Panc1 (cell line): ENCODE measurements at places on chromosomes 2 and 18.
A peak's percentile ranks its signal among the peaks of the same experiment; 100 is the strongest.

- DNase-seq = no peak
- no peaks in the 10 kb centered on the region for H3K27me3 ChIP-seq
- H3K27ac ChIP-seq = no peak overlapping the region
- H3K36me3 ChIP-seq = 0 out of 2 replicates have a peak, but pooled peaks cover under 1% of the 10 kb centered on the region
These were observed 54.3 kb downstream of the MSH2 start for GRCh38 chr2:47457268-47457667.

DNA sequence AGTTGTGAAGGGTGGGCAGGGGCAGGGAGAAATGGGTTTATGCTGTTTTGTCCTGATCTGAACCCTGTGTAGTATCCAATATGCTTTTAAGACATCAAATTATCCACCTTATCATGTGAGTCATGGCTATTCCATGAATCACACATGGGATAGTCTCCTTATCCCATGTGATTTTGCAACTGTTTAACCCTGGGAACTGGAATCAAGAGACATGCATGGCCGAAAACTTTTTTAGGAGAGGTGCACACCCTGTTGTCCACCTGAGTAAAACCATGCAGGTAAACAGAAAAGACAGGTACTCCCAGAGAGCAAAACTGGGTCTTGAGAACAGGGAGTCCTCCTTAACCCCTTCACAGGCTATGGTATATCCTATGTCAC, 490.6 kb upstream of the HS6ST1 start:
- peaks cover 4% of the 10 kb centered on the region for H3K27me3 ChIP-seq
- no peaks in the 10 kb centered on the region for H3K36me3 ChIP-seq
- no peak for DNase-seq

DNA sequence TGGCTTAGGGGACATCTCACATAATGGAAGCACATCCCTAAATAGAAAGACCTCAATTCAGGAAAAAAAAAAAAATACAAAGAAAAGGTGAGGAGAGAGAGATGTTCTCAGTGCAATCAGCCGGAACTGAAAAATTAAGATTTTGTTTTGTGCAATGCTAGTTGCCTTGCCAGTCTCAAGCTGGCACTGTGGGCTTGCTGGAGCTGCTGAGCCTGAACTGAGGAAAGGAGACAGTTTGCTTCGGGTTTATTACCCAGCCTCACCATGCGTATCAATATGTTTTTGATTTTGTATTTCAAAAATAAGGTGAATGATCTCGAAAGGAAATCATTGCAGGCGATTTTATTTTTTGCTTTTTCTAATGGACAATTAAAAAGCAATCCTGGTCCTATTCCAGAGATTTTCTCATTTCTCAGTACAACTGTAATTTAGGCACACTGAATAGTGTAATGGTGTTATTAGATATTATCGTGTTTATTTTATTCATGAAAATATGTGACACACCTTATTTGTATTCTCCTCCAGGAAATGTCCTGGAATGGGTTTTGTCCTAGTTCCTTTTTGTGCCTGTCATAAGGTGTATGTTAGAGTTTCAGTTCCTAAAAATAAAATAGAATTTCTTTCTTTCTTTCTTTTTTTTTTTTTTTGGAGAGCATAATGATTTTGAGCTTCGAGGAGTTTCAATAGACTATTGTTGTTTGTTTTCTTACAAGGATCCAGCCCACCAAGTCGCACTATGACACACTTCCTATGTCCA, 72.8 kb upstream of the ZEB2 start:
- H3K36me3 ChIP-seq = no peaks in the 10 kb centered on the region
- no peak overlapping the region for H3K27ac ChIP-seq
- H3K27me3 ChIP-seq = no peaks in the 10 kb centered on the region
- no peak for DNase-seq

- H3K27ac ChIP-seq = no peak overlapping the region
- no peaks in the 10 kb centered on the region for H3K4me1 ChIP-seq
- H3K4me3 ChIP-seq = no peak overlapping the region
These were observed 72.8 kb upstream of the TWIST2 start for GRCh38 chr2:238774980-238775509.

- H3K4me1 ChIP-seq = no peaks in the 10 kb centered on the region
- no peak for DNase-seq
- no peaks in the 10 kb centered on the region for H3K36me3 ChIP-seq
- no peak overlapping the region for H3K4me3 ChIP-seq
- H3K27ac ChIP-seq = no peak overlapping the region
- H3K27me3 ChIP-seq = peaks cover 10% of the 10 kb centered on the region
These were observed 171.0 kb downstream of the AFF3 start for GRCh38 chr2:99971326-99971900.

GRCh38 chr2:112880091-112880531, 30.9 kb upstream of the IL37 start:
- H3K27me3 ChIP-seq = no peaks in the 10 kb centered on the region
- H3K27ac ChIP-seq = no peak overlapping the region
- H3K36me3 ChIP-seq = no peaks in the 10 kb centered on the region
- H3K4me1 ChIP-seq = no peaks in the 10 kb centered on the region; the same call in 1 of the 2 replicates

DNA sequence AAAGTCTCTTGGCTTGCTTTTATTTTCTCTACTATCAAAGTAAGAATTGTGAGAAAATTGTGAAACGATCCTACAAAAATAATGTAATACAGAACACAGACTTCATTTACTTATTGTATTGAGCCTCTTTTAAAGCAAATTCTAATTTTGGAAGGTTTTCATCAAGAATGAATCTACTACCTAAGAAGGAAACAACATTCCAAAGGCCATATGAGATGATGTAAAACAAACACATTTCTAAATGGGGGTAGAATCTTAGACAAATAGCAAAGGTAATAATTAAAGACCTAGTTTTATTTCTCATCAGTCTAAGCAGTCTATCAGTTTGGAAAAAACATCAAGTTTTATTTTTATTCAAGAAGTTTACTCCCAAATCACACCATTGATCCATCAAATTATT, 20.6 kb downstream of the FN1 start:
- peaks cover 3% of the 10 kb centered on the region; the same call in 1 of the 2 replicates for H3K27me3 ChIP-seq
- no peak overlapping the region for H3K27ac ChIP-seq
- no peaks in the 10 kb centered on the region for H3K36me3 ChIP-seq
- H3K4me1 ChIP-seq = no peaks in the 10 kb centered on the region
- no peak overlapping the region for H3K4me3 ChIP-seq

DNA sequence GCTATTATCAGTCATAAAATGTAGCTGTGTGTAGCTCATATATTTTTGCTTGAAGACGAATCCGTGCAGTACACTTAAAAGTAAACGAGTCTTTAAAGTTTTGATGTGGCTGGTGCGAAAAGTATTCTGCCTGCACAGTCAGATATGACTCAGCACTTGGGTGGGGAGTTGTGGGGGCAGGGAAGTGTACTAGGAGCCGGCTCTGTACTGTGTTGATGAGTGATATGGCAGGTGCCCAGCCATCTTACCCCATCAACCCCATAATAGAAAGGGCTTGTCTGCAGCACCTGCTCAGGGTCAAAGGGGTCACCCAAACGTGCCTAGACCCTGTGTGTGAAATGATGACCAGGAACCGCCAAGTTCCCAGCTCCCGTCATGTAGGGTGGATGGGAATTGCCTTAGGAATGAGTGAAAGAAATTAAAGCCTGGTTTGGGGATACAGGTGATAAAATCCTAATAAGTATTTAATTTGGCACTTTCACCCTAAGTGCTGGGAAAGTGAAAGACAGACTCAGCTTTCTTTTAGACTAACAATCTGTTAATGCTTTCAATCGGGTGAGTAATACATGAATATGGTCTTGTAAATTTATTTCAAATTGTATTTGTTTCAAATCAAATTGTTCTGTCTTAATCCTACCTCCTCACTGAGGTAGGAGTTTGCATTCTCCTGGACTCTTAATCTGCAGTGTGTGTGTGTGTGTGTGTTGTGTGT, 48.0 kb downstream of the BCL2L11 start:
- H3K4me1 ChIP-seq = peaks cover 19% of the 10 kb centered on the region
- no peak overlapping the region for H3K27ac ChIP-seq
- peak; percentile 32 for DNase-seq
- no peak overlapping the region for H3K4me3 ChIP-seq
- peaks cover 5% of the 10 kb centered on the region for H3K36me3 ChIP-seq

- H3K27ac ChIP-seq = peak overlapping the region; percentile 83
- no peak for DNase-seq
- H3K36me3 ChIP-seq = peaks cover 6% of the 10 kb centered on the region
- peaks cover 16% of the 10 kb centered on the region for H3K4me1 ChIP-seq
- no peak overlapping the region for H3K4me3 ChIP-seq
- H3K27me3 ChIP-seq = no peaks in the 10 kb centered on the region
These were observed 1.9 kb upstream of the ZFP36L2 start for GRCh38 chr2:43228321-43228751.

DNA sequence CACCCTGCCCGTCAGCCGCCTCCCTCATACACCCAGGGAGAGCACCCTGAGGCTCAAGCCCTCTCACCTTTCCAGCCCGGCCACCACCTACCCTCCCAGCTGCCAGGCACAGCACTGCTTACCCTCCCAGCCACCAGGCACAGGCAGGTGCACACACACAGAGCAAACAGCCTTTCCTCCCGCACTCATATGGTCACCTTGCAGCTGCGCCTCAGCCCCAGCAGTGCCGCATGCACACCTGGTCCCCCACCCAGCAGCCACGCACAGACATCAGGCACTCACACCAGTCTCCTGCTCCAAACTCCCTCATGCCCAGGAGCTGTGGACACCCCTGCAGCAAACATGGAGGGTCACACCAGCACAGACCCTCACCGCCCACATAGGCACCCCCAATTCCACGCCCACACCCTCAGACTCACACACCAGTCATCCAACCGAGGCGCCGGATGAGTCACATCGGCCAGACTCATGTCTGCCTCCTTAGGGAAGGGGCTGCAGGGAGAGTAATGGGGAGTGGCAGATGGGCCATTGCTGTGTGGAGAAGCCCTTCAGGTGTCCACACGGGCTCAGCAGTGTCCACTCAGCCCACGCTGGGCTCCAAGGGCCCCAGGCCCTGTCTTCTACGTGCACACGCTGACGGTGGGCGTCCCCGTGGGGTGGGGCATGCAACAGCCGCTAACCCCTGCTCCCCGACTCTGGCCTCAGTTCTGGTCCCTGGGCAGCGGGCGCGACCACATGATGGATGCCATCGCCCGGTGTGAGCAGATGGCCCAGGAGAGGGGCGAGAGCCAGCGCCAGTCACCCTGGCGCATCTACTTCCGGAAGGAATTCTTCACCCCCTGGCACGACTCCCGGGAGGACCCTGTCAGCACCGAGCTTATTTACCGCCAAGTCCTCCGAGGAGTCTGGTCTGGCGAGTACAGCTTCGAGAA, 22.3 kb upstream of the GPR17 start:
- no peaks in the 10 kb centered on the region for H3K27me3 ChIP-seq
- no peak for DNase-seq
- H3K27ac ChIP-seq = no peak overlapping the region
- no peaks in the 10 kb centered on the region for H3K4me1 ChIP-seq
- H3K36me3 ChIP-seq = no peaks in the 10 kb centered on the region

DNA sequence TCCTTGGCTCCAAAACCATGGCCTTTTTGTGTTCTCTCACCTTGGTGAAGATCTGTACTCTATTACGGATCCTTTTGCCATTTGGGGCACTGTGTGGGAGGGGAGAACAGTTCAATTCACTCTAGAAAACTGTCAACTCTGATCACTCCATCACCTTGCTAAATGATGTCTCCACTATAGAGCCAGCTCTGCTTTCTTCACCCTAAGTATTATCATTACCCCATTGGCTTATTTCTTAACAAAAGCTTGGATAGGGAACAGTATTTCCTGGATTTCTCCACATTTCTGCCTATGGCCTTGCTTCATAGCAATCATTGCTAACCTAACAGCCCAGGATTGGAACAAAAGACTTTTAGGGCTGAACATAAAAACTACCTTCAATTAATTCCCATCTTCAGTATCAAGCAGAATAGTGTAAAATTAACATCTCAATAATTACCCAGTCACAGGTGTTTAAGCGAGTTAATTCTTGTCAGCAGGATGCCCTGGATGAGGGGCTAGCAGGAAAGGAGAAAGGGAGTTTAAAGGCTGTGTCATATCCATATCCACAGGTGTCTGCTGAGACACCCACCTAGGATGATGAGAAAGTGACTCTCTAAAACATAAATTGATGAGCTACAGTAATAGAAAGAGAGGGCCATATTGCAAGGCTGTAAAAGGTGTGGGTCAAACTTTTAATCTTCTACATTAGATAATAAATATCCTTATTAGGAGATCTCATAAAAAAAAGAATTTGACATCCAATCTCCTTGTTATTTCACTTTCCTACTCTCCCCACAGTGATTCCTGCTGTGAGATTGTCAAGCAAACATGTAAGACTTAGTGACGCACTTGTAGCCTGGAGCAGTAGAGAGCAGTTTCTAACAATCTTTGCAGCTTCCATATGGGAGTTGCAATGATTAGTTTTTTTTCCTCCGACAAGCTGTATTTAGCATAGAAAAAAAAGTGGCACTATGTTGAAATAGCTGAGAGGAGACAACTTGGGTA, 589.5 kb upstream of the NXPH2 start:
- H3K4me1 ChIP-seq = no peaks in the 10 kb centered on the region
- H3K27me3 ChIP-seq = no peaks in the 10 kb centered on the region
- no peak overlapping the region for H3K4me3 ChIP-seq
- no peak overlapping the region for H3K27ac ChIP-seq
- no peak for DNase-seq
- H3K36me3 ChIP-seq = no peaks in the 10 kb centered on the region

- no peaks in the 10 kb centered on the region for H3K27me3 ChIP-seq
- DNase-seq = no peak
- H3K36me3 ChIP-seq = no peaks in the 10 kb centered on the region
- H3K27ac ChIP-seq = no peak overlapping the region
These were observed 37.4 kb upstream of the NOL4 start for GRCh38 chr18:34261865-34262780.

DNA sequence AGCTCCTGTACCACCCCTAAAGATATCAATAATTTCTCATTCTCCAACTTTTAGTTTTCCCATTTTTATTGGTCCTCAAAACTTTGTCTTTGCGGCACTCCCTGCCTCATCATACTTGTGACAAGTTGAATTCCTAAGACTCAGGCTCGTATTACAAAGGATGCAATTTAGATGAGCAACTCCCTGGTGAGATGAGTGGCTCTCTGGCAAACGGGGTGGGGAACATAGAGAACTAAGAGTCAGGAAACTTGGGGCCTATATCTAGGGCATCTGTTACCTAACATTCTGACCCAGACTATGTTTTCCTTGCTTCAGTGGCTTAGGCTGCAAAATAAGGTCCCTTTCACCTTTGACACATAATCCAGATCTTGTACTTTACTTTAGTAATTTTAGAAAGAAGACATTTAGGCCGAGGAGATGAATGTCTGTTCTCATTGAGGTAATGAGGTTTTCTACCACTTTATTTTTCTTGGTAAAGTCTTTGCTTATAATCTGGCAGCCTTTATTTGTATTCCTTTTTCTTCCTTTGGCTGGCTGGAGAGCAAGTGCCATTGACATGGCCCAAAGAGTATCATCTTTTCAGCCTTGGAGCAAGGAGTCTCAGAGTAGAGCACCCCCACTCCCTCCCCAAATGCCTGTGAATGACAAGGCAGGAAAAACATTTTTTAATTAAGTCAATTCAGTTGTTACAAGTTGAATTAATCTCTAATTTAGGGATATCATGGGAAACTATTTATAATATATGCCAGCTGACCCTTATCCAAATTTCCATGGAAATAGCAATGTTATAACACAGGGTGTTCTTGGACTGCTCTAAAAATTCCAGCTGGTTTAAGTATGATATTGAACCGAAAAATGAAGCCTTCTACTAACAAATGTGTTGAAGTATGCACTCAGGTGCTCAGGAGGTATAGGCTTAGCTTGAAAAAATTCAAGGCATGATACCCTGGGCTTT, 15.2 kb downstream of the TSPYL6 start:
- no peak overlapping the region for H3K27ac ChIP-seq
- no peak for DNase-seq
- H3K36me3 ChIP-seq = no peaks in the 10 kb centered on the region
- no peak overlapping the region for H3K4me3 ChIP-seq
- H3K27me3 ChIP-seq = peaks cover 1% of the 10 kb centered on the region; the same call in 1 of the 2 replicates
